Stimulated activated CD4-positive, alpha-beta T cell treated with anti-CD3 and anti-CD28 coated beads, Interleukin-15, amount 100 ng/mL, for 48 hours (primary cell): ENCODE measurements at places on chromosomes 1 and 21.

DNA sequence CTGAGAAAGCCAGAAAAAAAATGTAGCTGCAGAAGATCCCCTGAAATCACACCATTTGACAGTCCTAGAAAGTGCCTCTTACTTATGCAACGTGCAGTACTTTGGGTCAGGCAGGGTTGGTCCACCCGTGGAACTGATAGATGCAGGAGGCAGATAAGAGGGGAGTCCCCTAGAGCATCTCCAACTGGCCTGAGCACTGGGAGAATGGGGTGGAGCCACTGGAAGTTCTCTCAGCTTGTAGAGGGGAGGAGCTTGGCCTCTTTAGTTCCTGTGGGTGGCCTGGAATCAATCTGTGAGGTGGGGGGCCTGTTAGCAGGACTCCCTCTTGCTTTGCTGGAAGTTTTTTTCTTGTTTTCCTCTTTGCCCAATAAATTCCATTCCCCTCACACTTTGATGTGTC is 335.7 kb upstream of the NCAM2 start:
- DNase-seq = no peak

- DNase-seq = no peak
Observed at GRCh38 chr1:1703796-1704195, 11.2 kb upstream of the SLC35E2B start.

- no peak for DNase-seq
Observed at GRCh38 chr1:99497690-99498089, 148.2 kb upstream of the PALMD start.

- DNase-seq = peak; percentile 64
Observed at GRCh38 chr1:205229399-205229871, 1.7 kb downstream of the TMCC2 start.

DNA sequence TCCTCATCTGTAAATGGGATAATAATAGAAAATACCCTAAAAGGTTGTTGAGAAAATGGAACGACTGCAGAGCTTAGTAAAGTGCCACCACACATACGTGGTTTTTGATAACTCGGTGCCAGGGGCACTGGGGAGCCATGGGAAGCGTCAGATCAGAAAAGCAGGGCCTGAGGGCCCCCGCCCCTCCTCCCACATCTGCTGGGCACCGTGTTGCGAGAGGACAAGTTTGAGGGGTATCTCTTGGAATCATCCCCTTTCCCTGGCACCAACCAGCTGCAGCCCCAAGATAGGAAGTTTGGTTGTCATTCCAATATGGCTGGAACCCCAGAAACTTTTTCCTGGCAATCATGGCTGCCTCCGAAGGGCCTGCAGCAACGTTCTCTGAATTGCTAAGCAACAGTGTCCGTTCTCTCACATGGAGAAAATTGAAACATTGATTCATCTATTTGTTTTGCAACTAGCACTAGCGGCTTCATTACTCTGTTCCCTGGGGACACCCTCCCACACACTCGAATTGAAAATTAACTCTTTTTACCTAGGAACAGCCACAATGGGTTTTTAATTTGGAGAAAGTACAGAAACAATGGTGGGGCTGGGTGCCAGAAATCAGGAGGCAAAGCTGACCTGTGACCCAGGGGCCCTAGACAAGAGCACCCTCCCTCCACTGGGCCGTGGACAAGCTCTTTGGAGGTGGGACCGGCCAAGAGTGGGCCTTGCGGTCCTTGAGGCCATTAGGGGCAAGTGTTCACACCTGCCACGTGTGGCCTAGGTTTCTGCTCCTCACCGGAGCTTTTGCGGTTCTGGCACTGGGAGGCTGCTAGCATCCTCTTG is 190.0 kb upstream of the VAMP3 start:
- DNase-seq = no peak

GRCh38 chr1:154014154-154014907 is 23.8 kb downstream of the RPS27 start:
- DNase-seq = no peak

GRCh38 chr1:71831646-71832045 is 450.7 kb downstream of the NEGR1 start:
- no peak for DNase-seq

- DNase-seq = peak; percentile 27
Observed at GRCh38 chr1:74504125-74504932, 8.1 kb downstream of the LRRC53 start.

GRCh38 chr1:246565751-246566127 is 322 bp downstream of the TFB2M start:
- DNase-seq = no peak

- DNase-seq = no peak
Observed at GRCh38 chr1:5620997-5621396, 371.2 kb downstream of the NPHP4 start.

GRCh38 chr1:16155537-16156410 is at the start of gene EPHA2:
TSS of gene EPHA2 (minus strand) at chr1:16156069. CDS start at chr1:16155932, 137 bp downstream.
- DNase-seq = no peak

- DNase-seq = peak; percentile 36
Observed at GRCh38 chr1:38834937-38835827, 24.4 kb downstream of the RRAGC start.
